ENCODE measurements at places on chromosomes 6 and 20. TPM values are rescaled to one million over a fixed set of nuclear protein-coding genes. Genes with fewer than 3 reads are reported as not detected.

Gene CTAGE9
- not detected for total RNA-seq

Gene HLA-DOA
- not detected for total RNA-seq

Gene E2F1
- total RNA-seq, result 5.5 TPM

Gene ENPP1
- total RNA-seq, result 8.0 TPM

Gene MYCT1
- total RNA-seq, result not detected

Gene CST7
- not detected for total RNA-seq

Gene MMP24
- total RNA-seq, result under 0.01 TPM

Gene ARMH2
- not detected for total RNA-seq

Gene BANF2
- not detected for total RNA-seq

Gene LTB
- not detected for total RNA-seq

Gene TGM3
- not detected for total RNA-seq

Gene ID1
- 75.0 TPM for total RNA-seq

Gene GLP1R
- not detected for total RNA-seq

Gene BMP2
- 1.1 TPM for total RNA-seq

Gene NMBR
- total RNA-seq, result 0.37 TPM

Gene NUP43
- 38.3 TPM for total RNA-seq

Gene NSFL1C
- total RNA-seq, result 22.0 TPM

Gene SLC35D3
- total RNA-seq, result not detected

Gene PCNA
- total RNA-seq, result 181 TPM
